Activated T-helper 9 cell treated with anti-CD3 and anti-CD28 coated beads, Interleukin-2, amount 50 U/mL, for 16 hours (primary cell): ENCODE measurements at places on chromosomes 4 and X.
A peak's percentile ranks its signal among the peaks of the same experiment; 100 is the strongest.

GRCh38 chr4:73315091-73315490, 56.5 kb upstream of the ANKRD17 start:
- DNase-seq = no peak

DNA sequence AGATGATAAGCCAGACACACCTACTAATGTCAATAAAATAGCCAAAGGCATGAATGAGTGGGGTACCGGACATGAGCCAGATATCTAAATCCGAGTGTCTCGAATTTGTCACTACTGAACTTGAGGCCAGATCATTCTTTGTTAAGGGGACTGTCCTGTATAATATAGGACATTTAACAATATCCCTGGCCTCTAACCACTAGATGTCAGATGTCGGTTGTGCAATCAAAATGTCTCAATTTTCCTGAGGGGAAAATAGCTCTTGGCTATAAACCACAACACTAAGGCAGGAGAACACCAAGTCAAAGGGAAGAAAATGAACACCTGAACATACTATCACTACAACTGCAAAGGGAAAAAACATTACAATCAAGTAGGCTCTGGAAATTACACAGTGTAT, 154.5 kb downstream of the GPM6A start:
- DNase-seq = no peak

DNA sequence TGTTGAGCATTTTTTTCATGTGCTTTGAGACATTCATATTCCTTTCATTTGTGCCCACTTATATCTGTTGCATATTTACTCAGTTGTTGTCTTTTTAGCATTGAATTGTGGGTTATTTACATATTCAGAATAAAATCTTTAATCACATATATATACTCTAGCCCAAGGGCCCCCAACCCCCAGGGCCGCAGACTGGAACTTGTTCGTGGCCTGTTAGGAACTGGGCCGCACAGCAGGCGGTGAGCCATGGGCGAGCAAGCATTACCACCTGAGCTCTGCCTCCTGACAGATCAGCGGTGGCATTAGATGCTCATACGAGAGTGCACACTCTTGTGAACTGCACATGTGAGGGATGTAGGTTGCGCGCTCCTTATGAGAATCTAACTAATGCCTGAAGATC, 480.6 kb downstream of the KCTD8 start:
- DNase-seq = no peak

- no peak for DNase-seq
These were observed 53.4 kb downstream of the CASP6 start for GRCh38 chr4:109649872-109650271.

GRCh38 chr4:7472442-7473013, 37.8 kb upstream of the PSAPL1 start:
- DNase-seq = no peak

- DNase-seq = no peak
These were observed 6.7 kb upstream of the FAM241A start for GRCh38 chr4:112138538-112138937.

- no peak for DNase-seq
These were observed 4.1 kb downstream of the EVC2 start for GRCh38 chr4:5704276-5704675.

DNA sequence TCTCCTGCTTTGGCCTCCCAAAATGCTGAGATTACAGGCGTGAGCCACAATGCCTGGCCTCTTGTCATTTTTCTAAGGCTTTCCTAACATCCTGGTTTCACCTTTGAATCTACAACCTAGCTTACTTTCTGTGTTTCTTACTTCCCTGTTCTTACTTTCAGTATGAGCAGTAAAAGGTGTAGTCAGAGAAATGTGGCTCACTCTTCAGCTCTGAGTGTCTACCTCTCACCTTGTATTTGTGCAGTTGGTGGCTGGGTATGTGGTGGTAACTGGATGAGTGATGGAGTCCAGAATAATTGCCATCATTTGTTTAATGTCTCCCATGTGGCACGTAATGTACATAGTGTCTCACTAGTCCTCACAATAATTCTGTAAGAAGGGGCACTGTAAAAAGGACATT, 19.1 kb upstream of the CXCL11 start:
- DNase-seq = no peak

GRCh38 chr4:26724534-26724933, 136.1 kb upstream of the STIM2 start:
- no peak for DNase-seq

- DNase-seq = no peak
These were observed 85.5 kb downstream of the RTL3 start for GRCh38 chrX:78573630-78574029.

DNA sequence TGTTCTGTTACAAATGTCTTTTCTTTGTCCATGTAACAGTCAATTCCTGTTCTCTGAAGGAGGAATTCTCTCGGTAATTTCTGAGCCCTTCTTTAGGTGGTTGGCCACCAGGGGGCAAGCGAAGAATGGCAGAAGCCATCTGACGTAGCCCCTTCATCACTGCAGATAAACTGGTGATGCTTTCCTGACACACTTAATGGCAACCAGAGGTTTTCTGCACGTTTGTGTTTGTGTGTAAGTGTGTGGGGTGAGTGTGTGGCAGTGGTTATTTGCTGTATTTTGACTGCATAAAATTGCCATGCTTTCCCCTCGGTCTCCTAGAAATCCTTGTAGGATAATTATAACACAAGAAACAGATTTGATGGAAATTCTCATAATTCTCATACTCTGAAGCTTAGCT, 64.8 kb upstream of the STOX2 start:
- DNase-seq = peak; percentile 20

DNA sequence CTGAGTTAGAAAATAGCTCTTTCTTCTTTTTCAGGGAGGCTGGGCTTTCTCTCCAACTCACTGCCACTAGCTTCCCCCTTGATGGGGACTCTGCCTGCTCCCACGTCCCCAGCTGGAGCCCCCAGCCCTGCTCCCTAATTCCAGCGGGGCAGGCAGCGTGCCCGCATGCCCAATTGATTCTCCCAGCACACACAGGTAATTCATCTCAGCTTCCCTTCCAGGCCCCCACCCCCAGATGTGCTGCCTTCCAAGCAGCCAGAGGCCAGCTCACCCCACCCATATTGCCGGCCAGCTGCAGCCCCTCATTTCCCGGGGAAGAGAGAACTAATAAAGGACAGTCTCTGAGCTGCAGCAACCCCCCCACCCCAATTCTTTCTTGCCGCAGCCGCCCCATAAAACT, 69.8 kb downstream of the EFNB1 start:
- no peak for DNase-seq

GRCh38 chr4:150323406-150324325, 245.4 kb downstream of the DCLK2 start:
- DNase-seq = no peak

- DNase-seq = no peak
These were observed 142.9 kb upstream of the SFRP2 start for GRCh38 chr4:153931804-153932203.

GRCh38 chrX:119251386-119251785, 15.3 kb downstream of the PGRMC1 start:
- DNase-seq = no peak

GRCh38 chr4:125104616-125105015, 210.1 kb upstream of the FAT4 start:
- DNase-seq = no peak

- no peak for DNase-seq
These were observed 8.8 kb upstream of the MND1 start for GRCh38 chr4:153335665-153336064.

GRCh38 chr4:166309286-166309685, 436.2 kb downstream of the TLL1 start:
- DNase-seq = no peak

GRCh38 chr4:173169178-173169427, 492 bp downstream of the GALNT7 start:
- no peak for DNase-seq

GRCh38 chr4:153366486-153366885, 22.0 kb downstream of the MND1 start:
- no peak for DNase-seq

- DNase-seq = no peak
These were observed 57.9 kb downstream of the C4orf50 start for GRCh38 chr4:5960252-5960880.

DNA sequence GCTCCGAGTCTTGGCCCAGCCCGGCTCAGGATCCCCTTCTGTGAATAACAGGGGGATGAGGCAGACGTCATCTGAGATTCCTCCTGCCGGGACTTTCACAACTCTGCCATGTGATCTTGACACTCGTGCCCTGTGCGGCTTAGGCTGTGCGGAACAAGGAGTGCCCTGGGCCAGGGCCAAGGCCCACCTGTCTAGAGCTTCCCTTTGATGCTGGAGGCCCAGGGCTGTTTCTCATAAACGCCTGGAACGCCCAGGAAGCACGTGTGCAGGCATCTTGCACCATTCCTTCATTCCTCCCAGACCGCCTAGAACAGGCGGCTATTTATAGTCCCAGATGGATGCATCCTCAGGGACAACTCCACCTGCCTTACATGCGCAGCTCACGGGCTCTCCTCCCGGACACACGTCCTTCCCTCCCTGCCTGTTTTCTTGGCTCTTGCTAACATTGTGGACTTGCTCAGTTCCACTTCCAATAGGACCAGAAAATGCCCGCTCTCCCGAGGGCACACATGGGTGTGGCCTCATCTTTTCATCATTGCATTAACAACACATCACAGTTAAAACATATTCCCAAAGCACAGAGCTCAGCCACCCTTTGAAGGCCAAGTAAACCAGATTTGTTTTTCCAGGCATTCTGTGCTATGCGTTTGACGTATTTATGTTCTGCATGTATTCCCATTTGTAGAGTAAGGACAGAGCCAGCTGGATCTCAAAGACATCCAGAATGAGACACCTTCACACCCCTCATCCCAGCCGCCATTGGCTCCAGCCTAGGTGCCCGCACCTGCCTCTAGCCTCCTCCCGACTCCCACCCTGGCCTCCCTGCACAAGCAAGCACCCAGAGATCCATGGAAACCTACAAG, 57.2 kb downstream of the ABLIM2 start:
- DNase-seq = no peak

DNA sequence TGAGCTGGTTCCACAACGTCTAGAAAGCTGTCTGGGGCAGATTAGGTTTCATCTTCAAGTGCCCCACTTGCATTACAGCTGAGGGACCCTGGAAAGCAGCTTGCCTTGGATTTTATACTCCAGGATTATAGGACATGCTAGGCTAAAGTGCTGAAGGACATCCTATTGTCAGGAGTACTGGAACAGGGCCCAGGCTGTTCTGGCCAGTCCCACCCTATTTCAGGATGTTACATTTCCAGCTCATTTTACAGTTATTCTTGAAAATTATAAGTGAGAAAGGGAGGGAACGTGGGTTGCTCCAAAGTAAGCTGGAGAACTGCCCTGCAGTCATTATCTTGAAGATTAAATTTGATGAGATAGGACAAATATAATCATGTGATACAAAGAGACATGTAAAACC, 71.0 kb upstream of the UGT8 start:
- DNase-seq = no peak

DNA sequence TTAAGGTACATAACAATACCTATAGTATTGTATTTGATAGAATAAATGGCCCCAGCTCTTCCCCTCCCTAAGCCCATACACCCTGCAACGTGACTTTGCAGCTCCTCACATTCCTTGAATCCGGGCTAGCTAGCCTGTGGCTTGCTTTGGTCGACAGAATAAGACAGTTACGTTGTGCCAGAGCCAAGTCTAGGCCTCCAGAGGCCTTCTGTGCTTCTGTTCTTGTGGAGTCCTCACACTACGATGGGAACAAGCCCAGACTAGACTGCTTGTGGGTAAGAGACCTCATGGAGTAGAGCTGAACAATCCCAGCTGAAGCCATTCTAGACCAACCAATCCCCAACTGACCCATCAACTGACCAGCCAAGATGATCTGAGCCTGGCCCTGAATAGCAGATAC, 102.4 kb upstream of the PLAC1 start:
- no peak for DNase-seq

DNA sequence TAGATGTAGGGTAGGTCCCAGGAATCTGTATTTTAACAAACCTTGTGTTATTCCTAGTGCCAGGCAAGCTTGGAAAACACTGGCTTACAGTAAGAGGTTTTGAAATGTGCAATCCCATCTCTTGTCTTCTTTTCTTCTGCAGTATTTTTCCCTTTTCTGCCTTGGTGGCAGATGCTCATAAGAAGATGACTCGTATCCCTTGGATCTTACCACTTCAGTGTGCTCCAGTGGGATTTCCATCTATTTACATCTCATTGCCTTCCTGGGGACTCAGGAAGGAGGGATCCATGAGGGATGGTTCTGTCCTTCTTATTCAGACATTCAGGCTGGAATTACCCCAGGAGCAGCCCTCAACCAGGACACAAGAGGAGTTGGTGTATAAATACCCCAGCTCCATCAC, 136.6 kb downstream of the NHS start:
- no peak for DNase-seq

- DNase-seq = no peak
These were observed 30.7 kb upstream of the KLHL8 start for GRCh38 chr4:87251106-87251505.

GRCh38 chr4:183747380-183747779, 88.3 kb downstream of the TRAPPC11 start:
- DNase-seq = no peak

- DNase-seq = no peak
These were observed 622.2 kb upstream of the GRID2 start for GRCh38 chr4:91681544-91681943.

DNA sequence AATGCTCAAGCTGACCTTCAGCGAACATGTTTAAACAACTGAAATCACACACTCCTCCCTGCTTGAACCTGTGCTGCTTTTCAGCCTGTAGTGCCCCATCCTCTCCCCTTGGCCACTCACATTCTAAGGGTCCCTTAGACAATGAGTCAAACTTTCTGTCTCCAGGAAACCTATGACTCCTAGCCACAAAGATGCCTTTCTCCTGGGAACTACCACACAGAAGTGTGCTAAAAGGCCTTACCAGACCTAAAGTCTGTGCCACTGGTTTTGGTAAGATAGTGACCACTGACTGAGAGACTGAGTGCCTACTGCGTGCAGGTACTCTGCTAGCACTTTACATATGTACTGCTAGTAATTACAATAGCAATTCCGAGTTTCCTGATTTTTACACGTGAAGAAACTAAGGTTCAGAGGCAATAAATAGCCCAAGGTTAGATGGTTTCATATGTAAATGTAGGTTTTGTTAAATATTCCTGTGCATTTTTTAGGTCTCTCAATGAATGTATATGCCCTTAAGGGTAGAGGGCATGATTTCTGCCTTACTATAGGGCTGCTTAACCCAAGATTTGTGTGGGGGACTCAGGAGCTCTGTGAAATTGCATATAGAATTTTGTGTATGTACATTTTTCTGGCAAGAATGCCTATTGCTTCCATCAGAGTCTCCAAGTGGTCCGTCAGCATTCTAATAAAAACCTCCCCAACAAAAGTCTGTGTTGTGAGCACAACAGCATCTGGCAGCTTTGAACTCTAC, 71.1 kb downstream of the NSG1 start:
- DNase-seq = no peak

DNA sequence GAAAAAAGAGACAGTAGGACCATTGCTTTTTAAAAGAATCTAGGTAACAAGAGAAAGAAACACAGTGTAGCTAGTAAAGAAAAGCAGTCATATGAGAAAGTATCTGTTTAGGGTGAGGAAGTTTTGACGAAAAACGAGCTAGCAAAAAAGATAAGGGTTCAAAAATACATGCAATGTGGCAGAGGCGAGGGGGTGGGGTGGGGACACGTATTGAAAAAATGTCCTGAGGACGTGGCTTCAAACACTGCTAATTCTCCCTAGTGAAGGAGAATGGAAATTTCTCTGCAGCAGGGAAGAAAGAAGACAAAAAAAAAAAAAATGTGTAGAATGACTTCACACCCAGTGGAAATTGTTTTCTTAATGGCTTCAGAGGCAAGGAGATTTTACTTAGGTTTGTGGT, 856.4 kb upstream of the INTU start:
- no peak for DNase-seq

- no peak for DNase-seq
These were observed 2270.0 kb downstream of the ARAP2 start for GRCh38 chr4:33974270-33974669.

- no peak for DNase-seq
These were observed 272.5 kb downstream of the EVC2 start for GRCh38 chr4:5435823-5436222.
